ENCODE measurements at places on chromosomes 16 and 17.
A peak's percentile ranks its signal among the peaks of the same experiment; 100 is the strongest.

DNA sequence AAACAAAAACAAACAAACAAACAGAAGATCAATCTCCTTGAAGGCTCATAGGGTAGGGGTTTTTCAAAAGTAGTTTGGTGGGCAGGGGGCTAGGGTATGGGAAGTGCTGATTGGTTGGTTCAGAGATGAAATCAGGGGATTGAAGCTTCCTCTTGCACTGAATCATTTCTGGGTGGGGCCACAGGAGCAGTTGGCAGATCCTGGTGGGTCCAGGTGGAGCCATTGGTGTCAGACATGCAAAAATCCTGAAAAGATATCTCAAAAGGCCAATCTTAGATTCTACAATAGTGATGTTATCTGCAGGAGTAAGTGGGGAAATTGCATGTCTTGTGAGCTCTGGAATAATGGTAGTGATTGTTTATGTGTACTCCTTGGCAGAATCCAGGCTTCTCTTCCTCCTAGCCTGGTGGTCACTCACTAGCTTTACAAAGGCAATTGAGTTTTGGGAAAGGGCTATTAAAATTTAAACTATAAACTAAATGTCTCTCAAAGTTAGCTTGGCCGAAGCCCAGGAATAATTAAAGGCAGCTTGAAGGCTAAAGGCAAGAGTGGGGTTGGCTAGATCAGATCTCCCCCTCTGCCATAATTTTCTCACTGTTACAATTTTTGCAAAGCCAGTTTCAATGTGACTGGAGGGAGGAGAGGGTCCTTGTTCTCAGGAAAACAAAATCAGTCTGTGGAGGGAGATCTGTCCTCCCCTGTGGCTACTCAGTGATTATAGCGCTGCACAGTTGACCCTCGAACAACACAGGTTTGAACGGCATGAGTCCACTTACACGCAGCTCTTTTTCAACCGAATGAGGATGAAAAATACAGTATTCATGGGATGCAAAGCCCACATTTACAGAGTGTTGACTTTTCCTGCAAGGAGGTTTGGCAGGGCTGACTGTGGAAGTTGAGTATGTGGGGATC lies 45.2 kb downstream of the RNF112 start:
- no peak for DNase-seq

DNA sequence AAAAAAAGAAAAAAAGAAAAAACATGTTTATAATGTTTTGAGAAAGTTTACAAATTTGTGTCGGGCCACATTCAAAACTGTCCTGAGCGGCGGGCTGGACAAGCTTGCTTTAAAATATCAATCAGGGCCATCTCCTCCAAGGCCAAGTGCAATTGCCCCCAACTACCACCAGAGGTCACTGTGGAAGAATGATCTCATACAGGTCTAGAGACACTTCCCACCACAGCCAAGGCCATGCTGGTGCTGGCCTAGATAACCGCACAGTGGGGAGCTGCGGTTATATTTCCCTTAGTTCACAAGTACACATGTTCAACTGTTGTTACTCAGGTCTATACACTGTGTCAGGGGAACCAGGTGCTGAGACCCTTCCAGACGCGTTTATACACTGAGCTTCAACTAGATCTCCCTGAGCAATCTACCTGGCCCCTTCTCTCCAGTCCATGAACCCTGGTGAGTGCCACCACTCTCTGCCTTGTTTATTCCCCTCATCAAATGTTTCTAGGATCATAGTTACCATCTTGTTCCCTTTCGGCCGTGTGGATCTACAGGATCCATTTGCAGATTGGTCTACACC lies 83.8 kb upstream of the CCL2 start:
- peak; percentile 54 for DNase-seq

GRCh38 chr16:12188935-12189249 lies 212.4 kb downstream of the SNX29 start:
- no peak for DNase-seq

DNA sequence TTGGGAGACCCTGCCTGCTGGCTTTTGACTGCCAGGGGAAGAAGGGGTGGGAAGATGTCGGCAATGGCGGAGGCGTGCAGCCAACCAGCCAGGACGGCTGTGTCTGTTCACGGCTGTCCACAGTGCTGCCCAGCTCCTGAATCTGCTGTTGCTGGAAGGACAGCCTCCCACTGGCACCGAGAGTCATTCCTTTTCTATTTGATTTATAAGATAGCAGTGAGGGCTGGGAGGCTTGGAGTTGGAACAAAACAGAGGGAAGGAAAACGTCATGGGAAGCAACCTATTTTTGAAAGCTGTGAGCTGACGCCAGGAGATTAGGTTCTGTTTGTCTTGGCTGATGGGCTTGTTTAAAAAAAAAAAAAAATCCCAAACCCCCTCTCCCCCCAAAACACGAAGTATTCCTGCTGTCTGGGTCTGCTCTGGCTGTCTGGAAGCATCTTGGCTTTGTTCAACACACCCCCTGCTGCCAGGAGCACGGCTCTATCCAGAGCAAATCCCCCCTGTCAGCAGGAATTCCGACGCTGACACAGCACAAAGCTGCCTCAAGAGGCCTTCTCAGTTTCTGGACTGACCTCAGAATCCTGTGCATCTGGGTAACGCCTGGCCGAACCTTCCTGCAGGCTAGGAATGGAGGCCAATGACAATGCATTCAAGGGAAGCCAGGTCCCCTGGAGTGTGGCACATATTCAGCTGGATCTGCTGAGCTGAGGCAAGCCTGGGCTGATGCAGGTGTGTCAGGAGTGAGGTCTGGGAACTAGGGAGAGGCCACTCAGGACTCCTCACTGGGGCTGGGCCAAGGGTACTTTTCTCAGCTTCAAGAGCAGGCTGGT lies 41.0 kb upstream of the SREBF1 start:
- peak; percentile 87 for DNase-seq

GRCh38 chr16:55041540-55042234 lies 111.0 kb downstream of the IRX5 start:
- DNase-seq: no peak

- DNase-seq: no peak
Observed at GRCh38 chr16:19888834-19889233, 4.2 kb upstream of the GPRC5B start.

DNA sequence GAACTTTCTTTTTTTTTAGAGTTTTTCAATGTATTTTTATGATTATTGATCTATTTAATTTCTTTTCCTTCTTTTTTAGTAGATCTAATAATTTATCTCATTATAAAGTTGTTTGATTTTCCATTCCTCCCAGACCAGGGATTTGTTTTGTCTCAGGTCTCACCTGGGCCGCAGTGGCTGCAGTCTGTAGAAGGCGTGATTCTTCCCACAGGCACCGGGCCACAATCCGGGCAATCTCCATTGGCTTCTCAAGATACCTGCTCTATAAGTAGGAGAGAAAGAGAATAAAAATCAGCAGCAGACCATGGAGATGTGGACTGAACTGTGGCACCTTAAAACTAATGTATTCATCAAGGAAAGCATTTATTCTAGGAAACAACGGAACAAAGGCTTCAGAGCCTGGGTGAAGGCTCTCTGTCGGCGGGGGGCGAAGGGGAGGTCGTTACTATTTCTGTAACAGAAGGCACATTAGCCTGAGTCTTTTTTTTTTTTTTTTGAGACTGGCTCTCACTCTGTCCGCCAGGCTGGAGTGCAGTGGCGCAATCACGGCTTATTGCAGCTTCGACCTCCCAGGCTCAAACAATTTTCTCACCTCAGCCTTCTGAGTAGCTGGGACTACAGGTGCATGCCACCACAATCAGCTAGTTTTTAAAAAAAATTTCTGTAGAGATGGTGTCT lies 42.7 kb downstream of the STAT3 start:
- DNase-seq: no peak

DNA sequence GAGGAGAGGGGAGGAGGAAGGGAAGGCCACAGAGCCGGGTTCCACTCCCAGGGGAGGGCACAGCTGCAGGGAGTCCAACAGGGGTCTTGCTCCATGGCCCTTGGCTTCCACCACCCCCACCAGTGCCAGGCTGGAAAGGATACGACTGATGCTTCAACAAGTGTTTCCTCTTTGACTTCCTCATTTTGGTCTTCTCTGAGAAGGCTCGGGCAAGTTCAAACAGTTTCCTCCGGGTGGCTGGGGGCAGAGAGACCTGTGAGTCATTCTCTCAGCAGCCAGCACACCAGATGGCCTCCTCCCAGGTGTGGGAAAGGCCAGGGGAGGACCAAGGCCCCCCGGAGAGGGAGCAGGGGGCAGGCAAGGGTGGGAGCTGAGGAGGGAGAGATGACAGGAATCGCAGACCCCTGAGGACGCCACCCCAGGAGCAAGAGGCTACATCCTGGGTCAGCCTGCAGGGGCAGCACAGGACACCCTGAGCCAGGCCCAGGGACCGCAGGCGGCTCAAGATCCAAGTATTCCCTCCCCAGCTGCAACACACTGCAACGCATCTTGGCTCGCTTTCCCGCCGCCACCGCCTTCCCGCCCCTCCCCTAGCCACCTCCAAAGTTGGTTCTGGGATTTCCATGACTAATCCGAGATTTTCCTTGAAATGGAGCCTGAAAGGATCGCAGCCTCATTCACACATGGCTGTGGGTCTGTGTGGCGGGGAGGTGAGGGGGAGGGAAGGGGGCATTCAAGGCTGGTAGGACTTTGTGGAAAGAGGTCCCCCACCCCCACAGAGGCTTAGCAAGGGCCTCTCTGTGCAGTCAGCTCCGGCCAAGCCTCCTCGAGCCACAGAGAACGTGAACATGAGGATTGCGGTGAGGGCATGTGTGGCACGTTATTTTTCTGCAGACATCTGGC lies 18.4 kb upstream of the MRPS23 start:
- DNase-seq: peak; percentile 28

DNA sequence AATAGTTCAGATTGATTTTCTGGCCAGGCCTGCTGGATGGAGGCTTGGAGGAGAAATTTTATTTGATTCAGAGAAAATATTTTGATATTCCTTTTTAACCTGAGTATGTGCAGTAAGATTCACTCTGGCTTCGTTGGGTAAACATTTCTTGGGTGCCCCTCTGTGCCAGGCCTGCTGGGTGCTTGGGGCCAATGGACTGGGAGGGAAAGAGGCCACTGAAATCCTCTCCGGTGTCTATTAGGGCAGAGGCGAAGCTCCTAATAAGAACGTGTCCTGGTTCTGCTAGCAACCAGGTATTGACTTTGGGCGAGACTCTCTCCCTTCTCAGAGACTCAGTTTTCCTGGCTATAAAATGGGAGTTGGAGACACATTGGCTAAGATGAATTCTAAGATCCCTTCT lies 122.5 kb downstream of the CYLD start:
- DNase-seq: no peak

GRCh38 chr16:79156761-79157160 lies 443.8 kb downstream of the MAF start:
- no peak for DNase-seq

DNA sequence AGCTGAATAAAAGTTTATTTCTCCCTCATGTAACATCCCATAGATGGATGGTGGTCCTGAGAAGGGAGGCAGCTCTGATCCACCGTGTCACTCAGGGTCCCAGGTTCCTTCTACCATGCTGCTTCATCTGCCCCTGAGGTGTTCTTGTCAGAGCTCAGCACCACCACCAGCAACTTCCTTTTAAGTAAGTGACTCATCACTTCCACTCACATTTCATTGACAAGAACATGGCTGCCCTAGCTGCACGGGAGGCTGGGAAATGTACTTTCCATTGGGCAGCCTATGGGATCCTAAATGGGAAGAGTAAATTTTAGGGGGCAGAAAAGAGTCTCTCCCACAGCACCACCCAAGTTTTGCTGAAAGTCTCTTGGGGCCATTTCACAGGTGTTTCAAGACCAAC lies 134.7 kb downstream of the USP31 start:
- no peak for DNase-seq

DNA sequence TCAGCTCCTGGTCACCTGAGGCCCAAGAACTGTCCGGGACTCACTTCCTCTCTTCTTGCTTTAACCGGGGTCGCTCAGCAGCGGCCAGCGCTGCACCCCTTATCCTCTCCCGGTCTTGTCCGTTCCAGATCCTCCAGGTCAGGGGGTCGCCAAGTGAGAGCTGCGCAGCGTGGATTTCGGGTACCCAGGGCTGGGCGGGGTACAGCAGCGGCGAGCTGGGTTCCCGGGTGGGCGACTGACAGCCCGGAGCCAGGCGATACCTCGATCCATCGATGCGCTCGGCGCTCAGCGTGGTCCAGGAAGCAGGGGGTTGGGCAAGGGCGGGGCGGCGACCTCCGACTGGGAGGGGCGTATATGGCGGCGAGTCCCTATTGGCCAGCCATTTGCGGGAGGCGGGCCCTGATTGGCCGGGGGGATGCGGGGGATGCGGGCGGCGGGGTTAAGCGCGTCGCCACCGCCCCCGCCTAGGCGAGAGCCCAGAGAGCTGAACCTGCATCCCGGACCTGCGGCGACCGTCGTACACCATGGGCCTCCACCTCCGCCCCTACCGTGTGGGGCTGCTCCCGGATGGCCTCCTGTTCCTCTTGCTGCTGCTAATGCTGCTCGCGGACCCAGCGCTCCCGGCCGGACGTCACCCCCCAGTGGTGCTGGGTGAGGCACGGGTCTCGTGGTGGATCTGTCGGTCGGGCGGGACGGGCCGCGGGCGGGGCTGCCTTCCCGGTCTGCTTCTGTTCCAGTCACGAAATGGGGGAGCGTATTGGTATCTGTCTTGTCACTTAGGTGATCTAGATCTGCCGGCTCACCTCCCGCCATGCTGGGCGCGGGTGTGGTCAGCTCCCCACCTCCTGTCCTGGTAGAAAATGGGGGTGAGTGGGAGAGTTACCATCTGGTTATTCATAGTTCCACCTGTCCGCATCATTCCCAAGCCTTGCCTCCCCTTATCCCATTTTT lies at the start of gene PLA2G15:
Gene PLA2G15, plus strand, starts transcription at position 471 of the 951 bp plus-strand sequence. Its CDS starts 54 bp downstream, at position 525.
- DNase-seq: peak; percentile 96

DNA sequence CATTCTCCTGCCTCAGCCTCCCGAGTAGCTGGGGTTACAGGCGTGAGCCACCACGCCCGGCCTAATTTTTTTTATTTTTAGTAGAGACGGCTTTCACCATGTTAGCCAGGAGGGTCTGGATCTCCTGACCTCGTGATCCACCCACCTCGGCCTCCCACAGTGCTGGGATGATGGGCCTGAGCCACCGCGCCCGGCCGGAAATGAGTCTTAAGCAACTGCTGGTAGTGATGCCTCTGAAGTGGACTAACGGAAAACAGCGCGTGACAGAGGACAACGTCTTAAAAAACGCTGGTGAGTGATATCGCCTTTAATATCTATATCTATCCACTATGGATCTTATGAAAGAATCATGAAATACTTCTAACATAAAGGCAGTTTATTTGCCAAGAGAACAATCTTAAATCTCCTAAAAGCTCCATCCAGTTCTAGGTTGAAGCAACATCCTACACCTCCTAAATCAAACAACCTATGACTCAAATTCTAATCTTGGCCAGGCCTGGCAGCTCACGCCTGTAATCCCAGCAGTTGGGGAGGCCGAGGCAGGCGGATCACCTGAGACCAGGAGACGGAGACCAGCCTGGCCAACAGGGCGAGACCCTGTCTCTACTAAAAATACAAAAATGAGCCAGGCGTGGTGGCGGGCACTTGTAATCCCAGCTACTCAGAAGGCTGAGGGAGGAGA lies 69.8 kb downstream of the NXN start:
- peak; percentile 65 for DNase-seq

- no peak for DNase-seq
Observed at GRCh38 chr17:61361084-61361483, 38.6 kb upstream of the TBX2 start.

DNA sequence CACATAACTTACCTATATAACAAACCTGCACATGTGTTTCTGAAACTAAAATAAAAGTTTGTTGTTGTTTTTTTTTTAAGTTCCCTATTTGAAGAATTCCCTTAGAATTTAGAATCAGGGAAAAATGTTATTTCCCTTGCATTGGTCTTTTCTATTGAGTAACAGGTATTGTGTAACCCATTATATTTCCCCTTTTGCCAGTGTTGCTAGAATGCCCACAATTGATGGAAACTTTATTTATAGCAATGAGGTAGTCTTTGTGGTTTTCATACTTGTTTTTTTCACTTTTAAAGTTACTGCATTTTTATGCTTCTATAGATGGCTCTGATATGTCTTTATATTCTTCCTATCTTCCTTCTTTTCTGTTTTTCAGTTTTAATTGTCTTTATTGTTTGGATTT lies 3.9 kb downstream of the NLRP1 start:
- DNase-seq: no peak
